ENCODE measurements at places on chromosomes 16 and 17.

DNA sequence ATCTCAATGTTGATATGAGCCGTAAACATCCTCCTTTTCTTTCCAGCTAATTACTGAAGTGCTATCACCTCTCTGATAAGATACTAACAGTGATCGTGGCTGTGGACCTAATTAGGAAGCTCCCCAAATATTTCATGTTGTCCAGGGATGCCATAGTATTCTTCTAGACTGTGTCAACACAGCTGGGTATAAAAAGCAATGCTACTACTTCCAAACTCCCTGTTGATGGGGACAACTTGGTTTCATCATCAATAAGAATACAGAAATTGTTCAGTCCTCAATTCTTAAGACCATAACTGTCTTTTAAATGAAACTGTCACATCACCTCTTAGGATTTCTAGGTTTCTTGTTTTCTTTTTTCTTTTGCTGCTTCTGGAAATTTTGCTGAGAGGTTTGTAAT, 530.6 kb downstream of the TOX3 start:
- DNase-seq, result no peak

- no peak for DNase-seq
Observed at GRCh38 chr17:29855686-29856085, 74.3 kb downstream of the SSH2 start.

GRCh38 chr16:10548404-10548803, 32.0 kb downstream of the EMP2 start:
- DNase-seq, result no peak

DNA sequence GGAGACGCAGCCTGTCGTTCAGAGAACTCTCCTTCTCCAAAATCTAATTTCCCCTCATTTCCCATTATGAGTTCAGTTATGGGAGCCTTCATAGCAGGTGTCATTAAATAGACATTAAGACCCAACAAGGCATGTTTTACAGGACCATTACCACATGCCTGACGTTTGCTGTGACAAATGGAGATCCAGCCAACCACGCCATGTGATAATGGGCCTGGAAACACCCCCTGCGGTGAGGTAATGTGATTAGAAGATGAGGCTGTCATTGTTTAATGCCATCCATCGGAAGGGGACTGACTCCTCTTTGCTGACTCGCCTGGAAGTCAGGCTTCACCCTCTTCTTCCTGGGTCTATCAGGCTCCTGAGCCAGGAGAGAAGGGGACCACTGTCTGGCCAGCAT, 76.9 kb downstream of the WSCD1 start:
- no peak for DNase-seq

DNA sequence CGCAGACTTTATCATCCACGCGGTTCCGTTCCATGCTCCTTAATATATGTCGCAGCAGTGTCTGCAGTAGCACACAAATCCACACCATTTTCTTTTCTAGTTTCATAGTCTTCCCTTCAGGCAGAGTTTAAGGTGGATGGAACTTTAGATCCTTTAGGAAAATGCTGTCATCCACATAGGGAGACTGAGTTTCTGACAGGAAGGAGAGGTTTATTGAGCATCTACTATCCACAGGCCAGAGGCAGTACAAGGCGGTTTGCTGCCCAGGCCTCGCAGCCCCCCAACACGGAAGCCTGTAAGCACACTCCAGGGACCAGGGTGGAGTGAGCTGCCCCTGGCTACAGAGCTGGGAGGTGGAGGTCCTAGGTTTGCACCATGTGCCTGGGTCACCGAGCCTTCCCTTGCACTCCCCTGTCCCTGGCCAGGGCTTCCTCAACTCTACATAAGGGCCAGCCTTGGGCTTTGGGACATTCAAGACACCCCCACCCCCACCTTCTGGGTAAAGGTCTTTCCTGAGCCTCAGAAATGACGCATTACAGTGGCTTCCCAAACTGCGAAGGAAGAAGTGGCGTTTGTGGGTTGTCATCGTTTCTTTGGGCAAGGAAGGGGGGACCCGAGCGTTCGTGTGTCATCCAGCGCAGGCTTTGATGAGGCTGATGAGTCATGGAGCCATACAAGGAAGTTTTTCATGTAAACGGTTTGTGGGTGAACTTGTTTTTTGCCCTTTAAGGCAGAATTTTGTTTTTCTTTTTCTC, 146.5 kb upstream of the PLCG2 start:
- peak; percentile 73 for DNase-seq

GRCh38 chr16:25764466-25764865, 72.7 kb downstream of the HS3ST4 start:
- DNase-seq, result no peak

GRCh38 chr17:1398931-1399678, 917 bp downstream of the YWHAE start:
- DNase-seq, result peak; percentile 74

DNA sequence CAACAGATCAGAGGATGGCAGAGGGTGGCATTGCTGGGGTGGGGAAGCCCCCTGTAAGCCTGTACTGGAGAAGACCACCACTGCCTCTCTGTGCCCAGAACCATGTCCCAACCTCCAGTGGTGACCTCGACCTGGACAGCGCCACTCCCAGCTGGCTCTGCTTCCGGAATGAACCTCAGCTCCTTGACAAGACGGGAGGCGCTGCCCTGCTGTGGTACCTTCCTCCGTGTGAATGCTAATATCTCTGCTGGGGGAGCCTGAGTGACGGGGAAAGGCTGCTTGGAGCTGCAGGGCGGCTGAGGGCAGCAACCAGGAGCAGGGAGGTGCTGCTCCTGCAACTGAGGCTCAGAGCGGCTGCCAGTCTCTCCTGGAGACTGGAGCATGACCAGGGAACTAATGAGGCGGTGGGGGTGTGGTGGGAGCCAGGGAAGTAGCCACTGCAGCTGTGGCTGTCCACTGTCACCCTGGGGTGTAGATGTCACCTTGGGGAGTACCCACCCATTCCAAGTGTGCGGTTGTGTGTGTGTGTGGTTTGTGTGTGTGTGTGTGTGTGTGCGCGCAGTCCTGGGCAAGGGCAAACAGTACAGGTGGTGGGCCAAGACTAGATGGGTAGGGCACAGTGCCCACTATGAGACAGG, 6.2 kb downstream of the PRCD start:
- no peak for DNase-seq

GRCh38 chr17:39236450-39236927, 10.7 kb upstream of the STAC2 start:
- no peak for DNase-seq

DNA sequence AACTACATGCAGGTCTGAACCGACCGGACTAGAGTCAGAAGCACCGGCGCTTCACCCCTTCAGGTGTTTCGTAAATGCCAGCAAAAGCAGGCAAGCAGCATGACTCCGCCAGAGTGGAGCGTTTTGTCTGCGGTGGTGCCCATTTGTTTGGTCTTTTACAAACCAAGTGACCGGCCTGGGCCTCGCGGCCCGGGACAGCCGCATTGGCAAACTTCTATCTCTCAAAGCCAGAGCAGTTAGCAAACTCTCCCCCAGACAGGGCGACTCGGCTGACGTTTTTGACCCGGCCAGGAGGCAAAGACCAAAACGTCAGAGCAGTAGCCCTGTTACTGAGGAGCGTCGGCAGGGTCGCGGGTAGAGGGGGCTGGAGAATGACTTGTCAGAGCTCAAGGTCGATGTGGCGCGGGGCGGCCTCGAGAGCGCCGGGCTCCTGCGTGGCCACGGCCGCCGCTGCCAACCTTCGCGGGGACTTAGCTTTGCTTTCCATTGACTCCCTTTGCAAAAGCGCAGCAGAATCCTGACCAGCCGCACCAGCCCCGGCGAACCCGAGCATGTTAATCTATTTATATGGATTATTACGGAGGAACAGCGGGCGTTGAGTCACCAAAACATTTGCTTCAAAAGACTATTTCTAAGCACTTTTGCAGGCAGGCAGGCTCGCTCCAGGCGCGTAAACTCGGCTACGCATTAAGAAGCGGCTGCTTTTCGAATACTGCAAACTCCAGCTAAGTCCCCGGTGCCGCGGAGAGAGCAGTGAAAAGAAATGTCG, 763 bp upstream of the SOX9 start:
- DNase-seq, result no peak

DNA sequence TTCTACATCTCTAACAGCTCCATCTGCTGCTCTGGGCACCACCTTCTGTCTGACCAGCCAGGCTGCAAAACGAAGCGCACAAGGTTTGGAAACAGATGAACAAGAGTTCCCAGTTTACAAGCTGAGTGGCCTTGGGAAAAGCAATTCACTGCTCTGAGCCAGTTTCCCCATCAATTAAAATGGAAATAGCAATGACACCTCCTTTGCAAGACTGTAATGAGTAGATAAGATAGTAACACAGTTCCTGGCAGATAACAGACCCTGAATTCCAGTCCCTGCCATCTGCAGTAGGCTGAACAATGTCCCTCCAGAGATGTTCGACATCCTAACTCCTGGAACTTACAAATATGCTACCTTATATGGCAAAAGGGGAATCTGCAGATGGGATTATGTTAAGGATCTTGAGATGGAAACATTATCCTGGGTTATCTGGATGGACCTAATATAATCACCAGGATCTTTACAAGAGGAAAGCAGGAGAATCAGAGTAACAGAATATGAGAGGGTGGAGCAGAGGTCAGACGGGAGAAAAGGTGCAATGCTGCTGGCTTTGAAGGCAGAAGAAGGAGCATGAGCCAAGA, 27.9 kb downstream of the CPPED1 start:
- DNase-seq, result no peak

- DNase-seq, result no peak
Observed at GRCh38 chr16:4882633-4883285, 35.5 kb downstream of the UBN1 start.

DNA sequence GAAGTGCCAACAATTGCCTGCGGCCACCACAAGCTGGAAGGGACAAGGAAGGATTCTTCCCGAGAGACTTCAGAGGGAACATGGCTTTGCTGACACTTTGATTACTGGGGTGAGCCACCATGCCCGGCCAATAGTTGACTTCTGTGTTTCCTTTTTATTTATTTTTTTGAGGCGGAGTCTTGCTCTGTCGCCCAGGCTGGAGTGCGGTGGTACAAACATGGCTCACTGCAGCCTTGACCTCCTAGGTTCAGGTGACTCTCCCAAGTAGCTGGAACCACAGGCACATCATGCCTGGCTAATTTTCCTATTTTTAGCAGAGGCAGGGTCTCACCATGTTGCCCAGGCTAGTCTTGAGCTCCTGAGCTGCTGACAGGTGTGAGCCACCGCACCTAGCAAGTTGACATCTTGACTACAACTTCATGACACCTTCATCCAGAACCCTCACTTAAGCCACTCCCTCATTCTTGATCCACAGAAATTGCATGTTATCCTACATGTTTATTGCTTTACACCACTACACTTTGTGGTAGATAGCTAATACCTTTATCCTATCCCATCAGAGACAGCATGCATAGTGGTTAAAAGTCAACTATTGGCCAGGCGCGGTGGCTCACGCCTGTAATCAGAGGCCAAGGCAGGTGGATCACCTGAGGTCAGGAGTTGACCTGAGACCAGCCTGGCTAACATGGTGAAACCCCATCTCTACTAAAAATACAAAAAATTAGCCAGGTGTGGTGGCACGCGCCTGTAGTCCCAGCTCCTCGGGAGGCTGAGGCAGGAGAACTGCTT, 16.1 kb upstream of the GPRC5C start:
- no peak for DNase-seq

GRCh38 chr17:31311526-31311925, 2.3 kb downstream of the EVI2B start:
- DNase-seq, result no peak

GRCh38 chr17:36544044-36544306, 744 bp upstream of the GGNBP2 start:
- peak; percentile 10 for DNase-seq

GRCh38 chr17:1629504-1630310, 1.1 kb upstream of the SLC43A2 start:
- peak; percentile 71 for DNase-seq

GRCh38 chr16:89364606-89365005, 125.8 kb downstream of the ANKRD11 start:
- no peak for DNase-seq

- no peak for DNase-seq
Observed at GRCh38 chr17:81537856-81538555, 9.8 kb downstream of the FSCN2 start.

DNA sequence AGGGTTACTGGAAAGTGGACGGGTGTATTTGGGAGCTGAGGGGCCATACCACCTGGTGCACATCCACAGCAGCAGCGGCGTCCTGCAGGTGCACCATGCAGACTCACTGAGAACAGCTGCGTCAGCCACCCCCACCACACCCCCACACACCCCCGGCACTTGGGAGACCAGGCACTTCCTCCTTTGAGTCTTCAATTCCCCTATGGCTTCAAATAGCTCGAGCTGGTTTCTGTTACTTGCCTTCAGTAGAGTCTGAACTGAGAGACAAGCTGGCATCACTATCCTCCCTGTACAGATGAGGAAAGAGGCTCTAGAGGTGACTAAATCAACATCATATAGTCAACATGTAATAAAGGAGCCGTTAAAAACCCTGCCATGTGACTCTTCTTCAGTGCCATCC, 15.4 kb downstream of the CUEDC1 start:
- DNase-seq, result no peak

DNA sequence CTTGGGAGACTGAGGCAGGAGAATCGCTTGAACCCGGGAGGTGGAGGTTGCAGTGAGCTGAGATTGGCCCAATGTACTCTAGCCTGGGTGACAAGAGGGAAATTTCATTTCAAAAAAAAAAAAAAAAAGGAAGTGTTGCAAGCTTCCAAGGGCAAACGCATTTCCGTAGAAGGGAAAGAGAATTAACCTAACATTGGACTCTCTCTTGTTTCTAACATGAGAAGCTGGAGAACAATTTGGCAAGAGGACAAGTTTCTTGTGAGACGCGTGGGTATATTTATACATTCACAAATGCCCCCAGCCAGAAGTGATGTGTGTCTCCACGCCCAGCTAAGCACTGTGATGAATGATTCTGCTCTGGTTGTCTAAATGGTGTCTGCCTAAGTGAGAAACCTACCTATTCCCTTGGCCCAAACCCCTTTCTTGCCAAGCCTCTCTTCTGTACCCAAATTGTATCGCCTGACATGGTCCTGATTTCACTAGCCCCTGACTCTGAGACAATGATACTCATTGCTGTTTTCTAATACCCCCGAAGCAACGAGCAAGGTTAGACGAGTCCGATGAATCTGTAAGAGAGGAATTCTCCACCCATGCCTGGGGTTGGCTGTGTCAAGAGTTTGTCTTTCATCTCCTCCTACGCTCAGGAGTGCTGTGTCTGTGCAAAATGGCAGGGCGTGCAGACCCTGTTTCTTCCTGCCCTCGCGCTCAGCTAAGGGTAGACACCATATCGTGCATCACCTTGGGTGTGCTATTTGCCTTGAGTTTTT, 14.2 kb upstream of the ST6GALNAC2 start:
- DNase-seq, result no peak

GRCh38 chr17:75516255-75516618, at the start of gene TSEN54:
TSEN54 (plus strand) TSS chr17:75516528; CDS start chr17:75516561, 33 bp downstream.
- peak; percentile 96 for DNase-seq

Data from stimulated activated naive CD4-positive, alpha-beta T cell treated with Interleukin-2 at 50 U/mL for 16 hours (primary cell).